Skin of body (tissue), 3 donors: ENCODE measurements at places on chromosomes 7 and 10. TPM values are rescaled to one million over a fixed set of nuclear protein-coding genes. Genes with fewer than 3 reads are reported as not detected.

OPN1SW gene
- not detected for total RNA-seq

PDE6C gene
- total RNA-seq: not detected

MPP7 gene
- 15.9 TPM for total RNA-seq

POMZP3 gene
- total RNA-seq: 3.7 TPM

NUTM2E gene
- total RNA-seq: 0.20 TPM

DKK1 gene
- 5.0 TPM for total RNA-seq

TMED4 gene
- 71.4 TPM for total RNA-seq

WDR11 gene
- total RNA-seq: 57.7 TPM

BAMBI gene
- 8.0 TPM for total RNA-seq

CPN1 gene
- not detected for total RNA-seq

WDFY4 gene
- total RNA-seq: 4.3 TPM

ADRA2A gene
- total RNA-seq: 2.0 TPM

FAM25C gene
- not detected for total RNA-seq

AFAP1L2 gene
- 24.9 TPM for total RNA-seq

DUSP5 gene
- total RNA-seq: 18.0 TPM

PNLIPRP3 gene
- total RNA-seq: 5.8 TPM

TCF7L2 gene
- total RNA-seq: 36.8 TPM

HSPA14 gene
- 11.8 TPM for total RNA-seq

DENND2A gene
- total RNA-seq: 24.9 TPM

SLC26A5 gene
- 0.20 TPM for total RNA-seq

EVX1 gene
- not detected for total RNA-seq

SH2D4B gene
- 0.20 TPM for total RNA-seq

GSDME gene
- 6.9 TPM for total RNA-seq

ABCB4 gene
- total RNA-seq: 6.3 TPM

ANLN gene
- total RNA-seq: 25.6 TPM

PRSS1 gene
- total RNA-seq: not detected

COL17A1 gene
- 128 TPM for total RNA-seq

ZPBP gene
- not detected for total RNA-seq

FAM185A gene
- 11.0 TPM for total RNA-seq

CTNNA3 gene
- total RNA-seq: 7.1 TPM

FGFR2 gene
- total RNA-seq: 141 TPM

RAPGEF5 gene
- 43.9 TPM for total RNA-seq
